ENCODE measurements at places on chromosomes 2 and 18.

DNA sequence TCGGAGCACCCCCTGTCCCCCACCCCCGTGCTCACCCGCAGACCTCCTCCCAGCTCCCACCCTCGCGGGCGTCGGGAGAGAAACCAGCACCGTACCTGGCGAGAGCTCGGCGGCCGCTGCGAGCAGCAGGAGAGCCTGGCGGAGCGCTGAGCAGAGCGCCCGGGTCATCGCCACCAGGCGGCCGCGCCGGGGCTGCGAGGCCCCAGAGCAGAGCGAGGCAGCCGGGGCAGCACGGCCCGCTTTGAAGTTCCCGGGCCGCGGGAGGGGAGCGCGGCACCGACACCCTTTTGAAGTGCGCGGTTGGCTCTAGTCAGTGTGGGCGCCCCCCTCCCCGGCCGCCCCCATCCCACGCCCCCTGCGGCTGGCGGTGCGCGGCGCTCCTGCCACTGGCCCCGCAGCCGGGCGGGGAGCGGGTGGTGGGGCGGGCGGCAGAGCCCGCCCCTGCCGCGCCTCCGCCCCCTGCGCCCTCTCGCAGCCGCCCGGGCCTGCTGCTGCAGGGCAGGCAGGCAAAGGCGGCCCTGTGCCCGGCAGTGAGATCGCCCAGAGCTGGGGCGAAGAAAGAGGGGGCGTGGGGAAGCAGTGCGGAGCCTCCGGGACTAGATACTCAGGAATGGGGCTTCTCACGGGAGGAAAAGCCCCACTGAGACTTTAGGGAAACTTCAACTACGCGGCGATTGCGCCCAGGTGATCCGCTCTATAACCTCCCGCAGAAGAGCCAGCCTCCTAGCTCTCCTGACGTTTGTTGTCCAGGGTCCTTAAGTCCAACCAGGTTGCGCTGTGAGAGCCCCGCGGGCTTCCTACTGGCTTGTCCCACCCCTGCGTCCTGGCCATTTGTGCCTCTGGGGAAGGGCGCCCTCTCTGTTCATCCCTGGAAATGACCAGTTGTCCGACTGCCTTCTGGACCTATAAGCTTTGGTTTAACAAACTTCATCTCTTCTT is at the start of gene ACVR1C:
TSS of gene ACVR1C (minus strand) at position 388 of the 939 bp plus-strand sequence. CDS start at position 168, 220 bp downstream.
- peak; percentile 45 for DNase-seq

- no peak for DNase-seq
These were observed 1362.7 kb upstream of the CHAC2 start for GRCh38 chr2:52404866-52405265.

GRCh38 chr2:22946553-22946952 is 438.4 kb upstream of the KLHL29 start:
- DNase-seq: no peak

- DNase-seq: no peak
These were observed 10.6 kb upstream of the NEMP2 start for GRCh38 chr2:190545093-190545492.

DNA sequence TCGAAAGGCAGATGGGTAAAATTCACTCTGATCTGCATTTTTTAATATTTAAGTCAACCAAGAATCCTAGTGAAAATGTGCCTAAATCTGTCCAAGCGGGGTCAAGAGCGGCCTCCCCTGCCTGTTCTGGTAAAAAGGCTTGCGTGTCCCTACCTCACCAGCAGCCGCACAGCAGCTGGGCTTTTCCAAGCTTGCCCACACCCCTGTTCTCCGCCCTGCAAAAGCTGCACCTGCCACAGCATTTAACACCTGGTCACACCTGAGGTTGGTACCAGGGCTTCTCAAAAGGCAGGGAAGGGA is 25.8 kb upstream of the TMEM182 start:
- no peak for DNase-seq

- no peak for DNase-seq
These were observed 236.5 kb downstream of the TPGS2 start for GRCh38 chr18:36592282-36592681.

GRCh38 chr2:203918264-203918663 is 18.3 kb upstream of the ICOS start:
- DNase-seq: no peak

DNA sequence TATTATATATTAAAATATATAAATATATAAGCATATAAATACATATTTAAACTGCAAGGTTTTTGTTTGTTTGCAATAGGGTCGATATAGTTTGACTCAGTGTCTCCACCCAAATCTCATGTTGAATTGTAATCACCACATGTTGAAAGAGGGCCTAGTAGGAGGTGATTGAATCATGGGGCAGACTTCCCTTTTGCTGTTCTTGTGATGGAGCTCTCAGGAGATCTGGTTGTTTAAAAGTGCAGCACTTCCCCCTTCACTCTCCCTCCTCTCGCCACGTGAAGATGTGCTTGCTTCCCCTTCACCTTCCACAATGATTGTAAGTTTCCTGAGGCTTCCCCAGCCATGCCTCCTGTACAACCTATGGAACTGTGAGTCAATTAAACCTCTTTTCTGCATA is 2137.3 kb upstream of the CELF4 start:
- no peak for DNase-seq

GRCh38 chr2:23476786-23477185 is 91.8 kb downstream of the KLHL29 start:
- no peak for DNase-seq

DNA sequence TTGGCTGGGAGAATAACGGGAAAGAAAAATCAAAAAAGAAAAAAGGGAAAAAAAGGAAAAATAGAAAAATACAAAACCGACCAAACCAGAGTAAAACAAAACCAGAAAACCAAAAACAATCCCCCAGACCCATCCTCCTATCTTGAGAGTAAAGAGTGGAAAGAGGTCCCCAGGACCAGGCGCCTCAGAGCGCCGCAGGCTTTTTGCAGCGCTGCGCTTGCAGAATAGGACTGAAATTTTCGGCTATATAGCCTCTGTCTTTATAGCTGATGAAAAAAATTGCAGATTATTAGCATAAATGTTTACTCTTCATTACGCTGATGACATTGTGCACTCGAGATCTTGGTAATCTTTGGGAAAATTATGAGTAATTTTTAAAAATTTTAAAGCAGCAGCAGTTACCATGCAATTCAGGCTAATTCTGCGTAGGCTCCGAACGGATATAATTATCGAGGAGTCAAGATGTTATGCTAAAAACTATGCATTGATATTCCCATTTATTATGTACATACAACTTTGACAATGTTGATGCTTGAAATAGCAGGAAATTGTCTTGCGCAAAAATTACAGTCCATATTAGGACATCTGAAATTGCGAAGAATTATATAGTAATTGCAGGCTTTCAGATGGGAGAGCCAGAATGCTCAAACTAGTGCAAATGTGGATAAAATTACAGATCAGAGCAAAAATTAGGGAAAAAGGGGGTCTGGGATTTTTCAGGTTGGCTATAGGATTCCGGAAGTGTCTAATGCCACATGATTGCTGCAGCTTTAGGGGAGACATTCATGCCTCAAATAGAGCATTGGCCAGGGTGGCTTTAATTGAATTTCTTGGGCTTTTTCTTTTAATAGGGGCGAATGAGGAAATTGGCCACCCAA is 8.3 kb downstream of the DLX1 start:
- DNase-seq: no peak

DNA sequence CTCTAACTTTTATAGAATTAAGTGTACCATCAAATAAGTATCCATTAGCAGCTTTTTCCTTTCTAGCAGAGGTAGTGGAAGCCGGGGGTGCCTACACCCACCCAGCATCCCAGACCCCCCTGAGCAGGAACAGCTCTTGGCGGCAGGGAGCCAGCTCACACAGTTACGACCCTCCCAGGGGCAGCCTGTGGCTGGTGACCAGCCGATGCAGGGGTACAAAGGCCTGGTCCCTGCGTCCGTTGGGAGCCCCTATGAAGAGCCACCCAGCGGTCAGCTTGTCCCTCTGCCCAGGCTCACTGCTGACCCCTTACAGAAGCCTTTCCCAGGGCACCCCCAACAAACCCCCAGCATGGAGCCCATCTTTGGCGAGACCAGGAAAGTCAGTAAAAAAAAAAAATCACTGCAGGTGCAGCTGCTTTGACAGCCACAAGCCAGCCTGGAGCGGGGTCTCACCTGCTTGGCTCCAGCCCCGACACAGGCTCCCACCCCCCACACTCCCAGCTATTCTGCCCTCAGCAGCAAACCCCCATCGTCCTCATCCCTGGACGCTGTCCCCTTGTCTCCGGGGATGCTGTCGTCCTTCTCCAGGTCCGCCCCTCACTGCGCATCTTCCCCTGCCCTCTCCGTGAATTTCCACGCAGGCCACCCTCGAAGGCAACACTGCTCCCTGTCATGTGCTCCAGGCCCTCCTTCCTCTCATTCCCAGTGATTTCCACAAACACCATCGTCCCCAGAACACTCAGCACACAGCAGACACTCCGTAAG is 43.1 kb downstream of the GPC1 start:
- DNase-seq: no peak

- DNase-seq: no peak
These were observed 35.6 kb downstream of the RMC1 start for GRCh38 chr18:23538870-23539269.

GRCh38 chr2:222566229-222566628 is 89.7 kb downstream of the FARSB start:
- no peak for DNase-seq

GRCh38 chr2:171289991-171290390 is 129.3 kb upstream of the TLK1 start:
- DNase-seq: no peak

- DNase-seq: no peak
These were observed 26.0 kb upstream of the NMI start for GRCh38 chr2:151315381-151315903.

DNA sequence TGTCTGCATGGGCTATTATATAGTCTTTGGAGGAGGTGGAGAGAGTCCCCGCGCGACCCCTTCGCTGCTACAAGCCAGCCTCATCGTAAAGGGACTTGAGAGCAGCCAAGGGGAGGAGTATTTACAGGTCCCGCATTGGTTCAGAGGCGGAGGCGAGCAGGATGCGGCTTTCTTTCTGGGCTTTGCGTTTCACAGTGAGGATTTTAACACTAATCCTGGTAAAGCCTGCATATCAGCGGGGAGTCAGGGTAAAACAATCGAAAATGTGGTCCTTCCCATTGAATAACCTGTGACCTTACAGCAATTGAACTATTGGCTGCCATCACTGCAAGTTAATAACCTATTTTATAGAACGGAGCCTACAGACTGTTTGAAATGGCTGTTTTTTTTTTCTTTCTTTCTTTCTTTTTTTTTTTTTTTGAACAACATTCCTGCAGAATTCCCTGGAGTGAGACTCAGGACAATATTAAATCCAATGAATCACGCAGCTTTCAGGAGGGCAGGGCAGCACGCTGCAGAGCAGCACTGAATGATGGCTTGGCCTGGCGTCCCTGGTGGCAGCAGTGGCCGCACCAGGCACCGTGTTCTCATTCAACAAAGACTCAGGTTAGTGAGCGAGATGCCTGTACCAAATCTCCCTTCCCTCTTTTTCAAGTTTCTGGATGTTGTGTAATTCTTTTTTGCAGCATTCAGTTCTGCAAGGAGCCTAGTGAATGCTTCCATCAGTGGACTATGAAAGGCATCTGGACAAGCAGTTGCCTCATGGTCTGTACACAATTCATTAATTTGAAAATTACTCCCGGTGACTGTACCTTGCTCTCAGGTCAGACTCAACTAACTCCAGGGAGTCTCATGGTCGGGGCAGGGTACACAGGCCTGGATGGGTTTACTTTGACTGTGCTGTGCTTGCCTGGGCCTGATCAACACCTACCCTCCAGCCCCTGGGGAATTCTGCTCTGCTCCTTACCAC is 19.8 kb downstream of the SMIM21 start:
- DNase-seq: no peak

GRCh38 chr18:27921904-27922751 is 254.8 kb downstream of the CDH2 start:
- no peak for DNase-seq

GRCh38 chr2:238313991-238314350 is 6.3 kb upstream of the TRAF3IP1 start:
- DNase-seq: no peak

GRCh38 chr2:119354860-119355259 is 11.8 kb downstream of the C2orf76 start:
- no peak for DNase-seq

DNA sequence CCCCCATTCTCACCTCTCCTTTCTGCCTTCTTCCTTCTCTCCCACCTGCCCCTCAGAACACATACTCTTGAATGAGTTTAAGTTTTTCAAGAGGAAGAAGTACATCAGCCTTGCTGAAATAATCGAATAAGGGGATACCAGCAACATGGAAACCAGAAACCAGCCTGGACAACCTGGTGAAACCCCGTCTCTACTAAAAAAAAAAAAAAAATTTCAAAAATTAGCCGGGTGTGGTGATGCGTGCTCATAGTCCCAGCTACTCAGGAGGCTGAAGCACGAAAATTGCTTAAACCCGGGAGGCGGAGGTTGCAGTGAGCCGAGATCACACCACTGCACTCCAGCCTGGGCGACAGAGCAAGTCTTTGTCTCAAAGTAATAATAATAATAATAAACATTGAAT is 75.0 kb upstream of the SLC1A4 start:
- DNase-seq: no peak

- DNase-seq: no peak
These were observed 17.4 kb upstream of the AP1S3 start for GRCh38 chr2:223854741-223855140.

GRCh38 chr2:179554639-179555386 is 290.2 kb upstream of the SESTD1 start:
- no peak for DNase-seq

- DNase-seq: no peak
These were observed 10.8 kb downstream of the GALNT1 start for GRCh38 chr18:35592298-35592697.

DNA sequence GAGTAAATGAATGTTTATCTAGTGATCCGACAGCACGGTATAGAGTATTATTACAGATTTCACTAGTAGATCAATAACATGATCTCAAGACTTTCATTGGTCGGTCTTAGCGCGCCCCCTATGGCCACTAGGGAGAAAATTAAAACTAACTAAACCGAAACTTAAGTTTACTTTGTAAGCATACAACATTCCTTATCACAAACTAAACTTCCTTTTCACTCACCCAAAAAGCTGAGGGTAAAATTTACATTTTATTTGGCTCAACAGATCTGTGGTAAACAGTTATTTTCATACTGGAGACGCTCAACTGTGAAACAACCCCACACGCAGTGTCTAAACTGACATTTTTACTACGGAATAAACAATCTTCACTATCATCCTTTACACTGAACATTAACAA is 215.6 kb upstream of the MAP2 start:
- no peak for DNase-seq

DNA sequence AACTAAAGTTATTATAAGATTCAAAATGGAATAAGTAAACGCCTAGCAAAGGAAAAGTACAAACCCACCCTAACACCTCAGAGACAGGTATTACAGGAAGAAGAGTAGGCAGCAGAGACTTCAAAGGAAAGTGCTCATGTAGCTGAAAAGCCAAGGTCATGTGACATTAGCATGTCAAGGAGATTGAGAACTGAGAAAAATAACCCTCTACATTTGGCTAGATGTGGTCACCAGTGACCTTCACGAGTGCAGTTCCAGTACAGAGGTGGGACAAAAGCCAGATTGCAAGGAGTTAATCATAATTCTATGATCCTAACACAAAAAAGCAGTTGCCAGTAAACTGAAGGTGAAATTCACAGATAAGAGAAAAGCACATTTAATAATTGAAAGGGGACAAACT is 252.7 kb downstream of the ZEB2 start:
- no peak for DNase-seq

- no peak for DNase-seq
These were observed 147.7 kb upstream of the SPATS2L start for GRCh38 chr2:200158647-200159356.

- DNase-seq: no peak
These were observed 69.8 kb downstream of the NCKAP1 start for GRCh38 chr2:182968493-182968892.
